ENCODE measurements at places on chromosomes 1 and 21.
A peak's percentile ranks its signal among the peaks of the same experiment; 100 is the strongest.

DNA sequence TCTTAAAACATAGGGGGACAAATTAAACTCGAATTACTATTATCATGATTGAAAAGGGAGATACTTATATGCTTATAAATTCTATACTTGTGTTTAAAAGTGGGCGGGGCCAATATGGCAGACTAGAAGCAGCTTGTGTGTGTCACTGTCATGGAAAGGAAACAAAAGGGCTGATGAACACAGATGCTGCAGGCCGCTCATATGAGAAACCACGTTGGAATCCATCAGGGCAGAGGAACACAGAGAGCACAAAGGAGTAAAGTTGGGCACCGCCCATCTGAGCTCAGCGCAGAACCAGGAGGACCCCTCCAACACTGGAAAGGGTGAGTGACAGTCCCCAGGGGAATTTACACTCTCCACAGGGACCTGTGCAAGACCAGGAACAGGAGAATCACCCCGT is 107.0 kb downstream of the SLC5A9 start:
- DNase-seq, result no peak

DNA sequence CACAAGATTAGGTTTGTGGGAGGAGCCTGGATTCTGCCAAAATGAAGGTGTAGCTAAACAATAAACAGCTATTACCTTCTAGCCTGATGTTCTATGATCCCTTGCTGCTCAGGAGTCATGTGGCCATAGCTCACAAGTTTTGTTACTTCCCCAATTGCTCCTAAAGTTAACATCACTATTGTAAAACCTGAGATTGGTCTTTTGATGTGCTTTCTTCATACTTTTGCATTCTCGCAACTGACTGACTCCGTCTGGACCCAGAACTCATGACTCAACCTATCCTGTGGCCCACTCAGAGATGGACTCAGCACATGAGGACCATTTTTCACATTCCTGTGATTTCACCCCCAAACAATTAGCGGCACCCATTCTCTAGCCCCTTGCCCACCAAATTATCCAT is 69.1 kb downstream of the PTGS2 start:
- no peak for DNase-seq

DNA sequence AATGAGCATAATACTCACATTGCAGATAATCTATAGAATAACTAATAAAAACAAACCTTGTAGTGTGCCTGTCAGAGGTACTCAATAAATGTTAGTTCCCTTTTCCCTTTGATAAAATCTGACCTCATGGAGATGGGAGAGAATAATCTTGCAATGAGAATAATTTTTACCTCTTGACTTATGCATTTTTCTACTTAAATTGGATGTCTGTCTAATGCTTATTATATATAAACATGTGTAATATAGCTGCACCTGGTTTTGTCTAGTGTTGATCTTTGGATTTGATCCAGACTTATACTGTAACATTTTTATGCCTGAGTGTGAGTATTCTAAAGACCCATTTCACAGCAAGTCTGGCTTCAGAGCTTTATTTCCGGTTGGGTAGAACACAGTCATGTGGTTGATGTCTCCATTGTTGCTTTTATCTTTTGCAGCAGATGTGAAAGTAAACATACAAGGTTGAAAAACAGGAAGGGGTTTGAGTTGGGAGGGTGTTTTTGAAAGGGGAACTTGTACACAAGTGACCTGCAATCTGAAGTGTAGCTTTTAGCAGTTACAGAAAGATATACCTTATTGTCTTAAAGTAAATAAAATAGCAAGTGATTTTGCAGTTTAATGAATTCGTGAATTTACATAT is 12.4 kb downstream of the EPB41 start:
- DNase-seq, result peak; percentile 75

- no peak for DNase-seq
Observed at GRCh38 chr21:29696937-29697336, 242.9 kb downstream of the GRIK1 start.

DNA sequence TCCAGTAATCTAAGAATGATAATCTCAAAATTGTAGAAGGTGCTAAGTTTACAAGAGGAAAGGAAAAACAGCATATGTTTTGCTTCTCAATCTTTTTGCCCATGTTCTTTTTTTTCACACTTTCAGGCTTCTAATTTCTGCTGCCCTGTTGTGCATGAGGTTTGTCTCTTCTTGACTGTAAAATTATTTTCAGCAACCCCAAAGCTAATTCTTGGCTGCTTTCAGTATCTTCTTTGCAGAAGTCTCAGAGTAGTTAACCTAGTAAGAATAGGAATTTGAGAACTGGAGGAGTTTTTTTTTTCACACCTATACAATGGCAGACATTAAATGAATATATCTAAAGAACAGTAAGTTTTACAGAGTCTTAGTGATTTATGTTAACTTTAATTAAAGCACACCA is 26.4 kb downstream of the DENND2D start:
- no peak for DNase-seq

DNA sequence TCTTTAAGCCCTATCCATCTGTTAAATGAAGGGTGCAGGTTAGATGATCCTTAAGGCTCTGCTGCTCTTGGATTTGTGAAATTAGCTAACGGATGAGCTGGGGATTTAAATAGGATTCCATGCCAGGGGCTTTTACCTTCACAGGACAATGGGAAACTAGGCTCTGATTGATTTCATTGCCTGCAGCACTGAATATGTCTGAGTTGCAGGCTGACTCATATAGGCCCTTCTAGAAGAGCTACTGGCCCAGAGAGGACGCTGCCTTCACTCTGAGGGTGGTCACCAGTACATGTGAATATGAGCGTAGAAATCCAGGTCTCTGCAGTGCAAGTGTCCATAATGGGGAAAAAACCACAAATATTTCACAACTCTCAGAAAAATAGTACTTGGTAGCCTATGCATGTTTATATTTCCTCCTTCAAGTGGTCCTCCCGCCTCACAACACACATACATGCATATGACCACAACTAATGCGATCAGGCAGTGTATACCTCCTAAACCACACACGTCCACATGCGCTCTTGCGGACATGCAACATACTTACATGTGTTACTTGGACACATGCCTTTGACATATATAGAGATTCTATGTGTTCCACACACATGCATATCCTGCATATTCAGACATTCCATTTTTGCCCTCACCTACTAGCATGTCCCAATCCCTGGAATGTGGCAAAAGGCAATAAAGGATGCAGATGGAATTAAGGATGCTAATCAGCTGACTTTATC is 233.8 kb upstream of the JUN start:
- no peak for DNase-seq

GRCh38 chr1:152148981-152149380 is 10.0 kb downstream of the RPTN start:
- no peak for DNase-seq

DNA sequence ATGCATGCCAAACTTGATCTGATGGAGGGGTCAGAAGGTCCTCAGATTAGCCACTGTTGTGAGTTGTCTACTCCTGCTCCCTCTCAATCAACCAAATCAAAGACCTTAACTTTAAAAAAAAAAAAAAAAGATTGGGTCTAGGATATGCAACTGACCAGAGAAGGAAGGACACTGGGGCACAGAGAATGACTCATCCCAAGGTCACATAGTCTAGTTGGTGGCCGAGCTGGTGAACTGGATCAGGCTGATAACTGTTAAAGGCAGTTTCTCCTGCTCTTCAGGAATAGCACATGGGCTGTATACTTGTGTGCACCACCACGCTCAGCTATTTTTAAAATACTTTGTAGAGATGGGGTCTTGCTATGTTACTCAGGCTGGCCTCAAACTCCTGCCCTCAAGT is 14.8 kb upstream of the S100A7 start:
- no peak for DNase-seq

DNA sequence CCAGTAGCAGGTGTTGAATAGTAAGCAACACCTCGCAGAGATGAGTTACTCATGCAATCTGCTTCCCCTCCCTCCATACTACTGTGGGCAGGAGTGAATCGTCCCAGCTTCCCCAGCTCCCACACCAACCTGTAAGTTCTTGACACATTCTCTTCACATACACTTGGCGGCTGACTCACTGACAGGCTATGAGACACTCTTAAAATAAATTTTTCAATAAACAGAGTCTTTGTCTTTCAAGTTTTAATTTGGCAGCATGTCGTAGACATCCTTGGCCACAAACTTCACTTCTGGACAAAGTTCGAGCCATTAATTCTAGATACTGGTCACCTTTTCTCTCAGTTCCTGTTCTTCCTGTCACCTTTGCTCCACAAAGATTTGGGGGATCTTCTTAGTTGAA is 290.7 kb downstream of the TM2D1 start:
- DNase-seq, result no peak

DNA sequence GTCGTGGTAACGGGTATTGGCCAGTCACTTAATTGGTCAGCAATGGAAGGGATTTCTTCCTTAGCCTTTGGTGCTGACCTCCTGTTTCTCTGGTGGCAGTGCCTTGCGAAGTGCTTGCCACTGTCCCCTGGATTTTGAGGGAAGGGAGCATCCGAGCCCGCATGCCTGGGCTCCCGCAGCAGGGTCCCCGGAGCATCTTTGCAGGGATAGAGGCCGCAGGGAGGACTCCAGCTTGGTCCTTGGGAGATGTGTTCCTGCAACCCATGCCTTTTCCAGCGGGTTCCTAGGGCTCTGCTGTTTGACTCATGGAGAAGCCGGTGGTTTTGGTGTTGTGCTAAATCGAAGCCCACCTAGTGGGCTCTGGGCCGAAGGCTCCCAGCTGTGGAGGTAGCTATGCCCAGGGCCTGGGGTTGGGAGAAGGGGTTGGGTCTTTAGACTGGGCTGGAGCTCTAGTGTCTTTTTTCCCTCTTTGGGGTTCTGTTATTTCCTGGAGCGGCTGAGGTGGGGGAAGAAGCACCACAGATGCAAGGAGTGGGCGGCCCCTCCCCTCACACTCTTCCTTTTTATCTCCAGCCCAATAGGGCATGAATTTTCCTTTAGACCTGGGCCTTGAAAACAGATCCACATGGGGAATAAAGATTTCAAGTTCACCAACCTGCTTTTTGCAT is 39.0 kb downstream of the PIK3CD start:
- DNase-seq, result no peak

DNA sequence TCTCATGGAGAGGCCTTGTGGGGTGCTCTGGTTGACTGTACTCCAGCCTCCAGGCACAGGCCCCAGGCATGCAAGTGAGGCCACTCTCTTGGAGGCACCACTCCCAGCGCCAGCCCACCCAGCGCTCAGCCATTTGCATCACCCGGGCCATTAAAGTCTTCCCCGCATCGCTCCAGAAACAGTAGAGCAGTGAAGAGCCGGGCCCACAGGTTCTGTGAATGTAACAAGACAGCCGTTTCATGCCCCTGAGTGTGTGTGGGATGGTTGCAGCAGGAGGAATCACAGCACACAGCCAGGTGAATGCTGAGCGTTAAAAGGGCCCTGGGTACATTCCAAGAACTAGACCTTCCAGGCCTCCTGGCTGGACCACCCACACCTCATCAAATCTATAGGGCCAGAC is 19.0 kb upstream of the CD2 start:
- no peak for DNase-seq

DNA sequence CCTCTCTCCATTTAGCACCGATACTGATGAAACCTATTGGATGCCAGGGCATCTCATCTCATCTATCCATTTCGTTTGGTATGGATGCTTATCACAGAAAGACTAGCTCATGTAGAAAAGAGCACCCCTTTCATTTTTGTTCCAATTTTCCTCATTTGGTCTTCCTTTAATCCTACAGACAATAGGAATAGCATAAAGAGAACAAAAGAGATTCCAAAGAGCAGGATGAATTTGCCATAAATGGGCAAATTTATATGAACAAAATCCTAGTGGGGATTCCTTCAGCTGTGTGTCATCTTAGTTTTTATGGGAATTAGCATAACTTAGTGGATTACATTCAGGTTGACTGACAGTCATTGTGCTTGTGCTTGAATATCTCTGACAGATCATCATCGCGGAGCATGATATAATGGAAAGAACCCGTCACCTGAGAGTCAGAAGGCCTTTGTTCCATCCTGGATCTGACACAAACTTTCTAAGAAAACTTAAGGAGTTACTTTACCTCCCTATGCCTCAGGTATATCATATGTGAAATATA is 777.5 kb upstream of the ADGRL2 start:
- DNase-seq, result no peak

GRCh38 chr1:242569867-242570266 is 45.4 kb upstream of the PLD5 start:
- DNase-seq, result no peak

GRCh38 chr1:12293416-12293815 is 63.6 kb downstream of the VPS13D start:
- no peak for DNase-seq

DNA sequence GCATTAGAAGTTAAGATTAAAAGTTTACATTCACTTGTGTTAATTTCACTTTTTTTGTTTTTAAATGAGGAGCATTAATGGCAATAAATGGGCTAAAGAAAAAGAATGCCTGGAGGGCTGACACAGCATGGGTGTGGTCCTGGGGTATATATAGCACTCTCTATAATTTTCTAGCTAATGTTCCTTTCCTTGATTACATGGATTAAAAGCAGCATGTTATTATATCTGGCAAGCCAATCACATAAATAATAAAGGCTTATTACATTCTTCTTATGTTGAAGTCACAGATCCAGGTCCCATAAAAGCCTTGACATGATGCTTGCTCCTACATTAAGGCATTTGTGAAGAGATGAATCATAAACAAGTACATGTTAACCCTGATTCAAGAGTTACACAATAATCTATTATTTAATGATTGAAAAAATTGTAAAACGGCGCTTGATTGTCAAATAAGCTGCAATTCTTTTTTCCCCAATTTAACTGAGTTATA is 91.4 kb downstream of the LYPLAL1 start:
- no peak for DNase-seq

DNA sequence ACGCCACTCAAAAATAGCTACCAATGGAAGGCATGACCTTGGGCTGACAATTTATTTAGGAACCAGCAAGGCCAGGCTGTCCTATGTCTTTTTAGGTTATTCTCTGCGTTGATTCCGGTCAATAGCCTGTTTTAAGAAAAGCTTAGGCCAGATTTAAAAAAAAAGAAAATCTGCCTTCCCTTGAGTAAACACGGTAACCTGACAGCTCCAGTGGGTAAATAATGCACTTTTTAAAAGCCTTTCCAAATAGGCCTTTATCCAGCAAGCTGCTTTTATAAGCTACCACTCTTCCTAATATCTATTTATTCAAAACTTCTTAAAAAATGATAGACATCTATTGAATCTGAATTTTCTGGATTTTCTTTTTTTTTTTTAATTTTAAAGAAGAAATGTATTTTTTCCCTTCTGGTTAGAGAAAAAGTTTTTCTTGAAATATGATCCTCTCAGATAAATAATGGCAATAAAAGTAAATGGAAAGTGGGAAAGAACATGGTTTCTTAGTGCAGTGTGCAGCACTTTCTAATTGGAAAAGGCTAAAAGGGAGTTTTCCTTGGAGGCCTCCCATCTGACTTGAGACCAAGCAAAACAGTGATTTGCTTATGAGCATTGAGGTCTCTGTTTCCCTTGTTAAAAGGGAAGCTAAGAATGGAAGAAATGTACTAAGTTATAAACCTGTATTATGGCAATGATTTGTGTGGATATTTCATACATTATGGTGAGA is 281.0 kb upstream of the RUNX1 start:
- DNase-seq, result no peak
